AG08395 (cell line): ENCODE measurements at places on chromosomes 2 and 18.

- no peak for DNase-seq
Measured at GRCh38 chr18:21450913-21451312, 149.6 kb downstream of the ESCO1 start.

DNA sequence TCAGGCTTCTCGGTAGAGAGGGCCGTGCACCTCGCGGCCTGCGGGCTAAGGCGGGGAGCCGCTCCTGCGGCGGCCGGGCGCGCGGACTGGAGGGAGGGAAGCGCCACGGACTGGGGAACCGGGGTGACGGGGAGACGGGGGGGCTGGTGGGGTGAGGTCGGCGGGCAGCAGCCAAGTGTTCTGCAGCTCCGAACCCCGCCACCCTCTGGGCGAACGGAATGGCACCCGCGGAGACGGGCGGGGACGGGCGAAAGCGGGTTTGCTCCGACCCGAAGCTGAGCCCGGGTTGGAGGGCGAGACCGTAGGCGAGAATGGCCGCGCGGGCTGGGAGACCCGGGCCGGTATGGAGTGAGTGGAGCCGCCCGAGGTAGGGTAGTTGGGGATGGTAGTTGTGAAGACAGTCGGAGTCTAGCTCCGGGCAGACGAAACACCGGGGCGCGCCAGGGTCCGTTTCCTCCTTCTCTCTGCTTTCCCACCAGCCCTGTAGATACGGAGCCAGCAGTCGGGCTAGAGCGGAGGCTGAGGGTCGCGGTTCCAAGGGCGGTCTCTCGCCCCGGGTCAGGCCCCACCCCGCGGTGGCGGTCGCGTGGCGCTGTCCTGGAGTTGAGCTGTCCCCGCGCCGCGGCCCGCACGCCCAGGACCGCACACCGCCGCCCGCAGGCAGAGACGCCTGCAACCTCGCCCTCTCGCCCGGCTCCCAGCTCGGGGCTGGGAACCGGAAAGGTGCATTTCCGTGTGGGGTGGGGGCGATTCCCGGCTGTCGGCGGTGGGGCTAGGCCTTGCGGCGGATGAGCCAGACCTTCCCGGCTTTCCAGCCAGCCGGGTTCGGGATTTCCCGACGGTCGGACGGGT, 160.3 kb upstream of the SIX2 start:
- peak; percentile 22 for DNase-seq

- no peak for DNase-seq
Measured at GRCh38 chr2:136448432-136448831, 316.9 kb upstream of the THSD7B start.

DNA sequence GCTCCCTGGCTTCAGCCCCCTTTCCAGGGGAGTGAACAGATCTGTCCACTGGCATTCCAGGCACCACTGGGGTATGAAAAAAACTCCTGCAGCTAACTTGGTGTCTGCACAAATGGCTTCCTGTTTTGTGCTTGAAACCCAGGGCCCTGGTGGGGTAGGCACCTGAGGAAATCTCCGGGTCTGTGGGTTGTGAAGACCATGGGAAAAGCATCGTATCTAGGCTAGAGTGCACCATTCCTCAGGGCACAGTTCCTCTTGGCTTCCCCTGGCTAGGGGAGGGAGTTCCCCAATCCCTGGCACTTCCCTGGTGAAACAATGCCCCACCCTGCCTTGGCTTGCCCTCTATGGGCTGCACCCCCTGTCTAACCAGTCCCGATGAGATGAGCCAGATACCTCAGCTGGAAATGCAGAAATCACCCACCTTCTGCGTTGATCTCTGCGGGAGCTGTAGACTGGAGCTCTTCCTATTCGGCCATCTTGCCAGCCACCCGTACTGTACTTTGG, 34.1 kb downstream of the TFPI start:
- DNase-seq, result no peak

DNA sequence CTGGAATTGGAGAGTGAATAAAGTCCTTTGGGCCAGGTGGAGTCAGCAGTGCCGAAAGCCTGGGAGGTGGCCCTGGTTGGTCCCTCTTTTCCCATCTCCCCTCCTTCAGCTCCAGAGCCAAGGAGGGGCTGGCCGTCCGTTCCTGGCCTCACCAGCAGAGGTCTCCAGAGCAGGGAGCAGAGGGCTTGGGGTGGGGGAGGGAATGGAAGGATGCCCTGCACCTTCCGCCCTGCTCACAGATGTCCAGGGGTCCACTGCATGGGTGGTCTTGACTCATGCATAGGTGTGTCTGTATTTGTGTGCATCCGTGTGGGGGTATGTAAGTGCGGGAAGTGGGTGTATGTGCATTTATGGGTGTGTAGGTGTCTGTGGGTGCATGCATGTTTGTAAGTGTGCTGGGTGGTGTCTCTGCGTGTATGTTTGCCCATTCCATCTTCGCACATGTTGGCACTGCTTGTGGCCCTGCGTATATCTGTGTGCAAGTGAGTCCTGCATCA, 201.8 kb downstream of the ZFP36L2 start:
- peak; percentile 64 for DNase-seq
